ENCODE measurements at places on chromosomes 5 and 9.

DNA sequence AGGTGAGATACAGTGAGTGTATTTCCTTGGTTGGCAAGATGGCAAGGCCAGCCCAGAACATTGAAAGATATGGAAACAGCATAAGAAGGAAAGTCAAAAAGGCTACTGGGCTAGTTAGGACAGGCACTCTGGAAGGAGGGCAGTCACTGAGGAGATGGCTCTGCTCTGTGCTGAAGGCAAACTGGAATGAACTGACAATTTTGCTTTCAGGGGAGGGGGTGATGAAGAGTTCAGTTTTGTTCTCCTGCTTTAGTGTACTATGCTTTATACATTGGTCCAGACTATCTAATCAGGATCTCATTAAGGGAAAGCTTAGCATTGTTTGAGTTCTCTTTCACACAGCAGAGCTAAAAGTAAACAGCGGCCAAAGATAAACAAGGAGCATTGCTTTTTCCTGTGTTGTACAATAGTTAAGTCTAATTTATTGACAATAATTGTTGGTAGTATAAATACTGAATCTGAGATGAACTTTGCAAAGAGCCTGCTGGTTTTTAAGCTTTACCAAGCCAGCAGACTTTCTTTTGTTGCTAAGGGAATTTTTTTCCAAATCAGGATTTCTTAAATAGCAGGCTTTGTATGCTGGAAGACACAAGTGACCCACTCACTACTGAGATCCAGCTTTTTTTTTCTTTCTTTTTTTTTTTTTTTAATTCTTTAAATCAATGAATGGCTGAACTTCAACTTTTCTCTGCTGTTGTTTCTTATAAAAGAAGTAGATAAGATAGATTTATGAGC is 355.5 kb downstream of the ARRDC3 start:
- no peak for DNase-seq

DNA sequence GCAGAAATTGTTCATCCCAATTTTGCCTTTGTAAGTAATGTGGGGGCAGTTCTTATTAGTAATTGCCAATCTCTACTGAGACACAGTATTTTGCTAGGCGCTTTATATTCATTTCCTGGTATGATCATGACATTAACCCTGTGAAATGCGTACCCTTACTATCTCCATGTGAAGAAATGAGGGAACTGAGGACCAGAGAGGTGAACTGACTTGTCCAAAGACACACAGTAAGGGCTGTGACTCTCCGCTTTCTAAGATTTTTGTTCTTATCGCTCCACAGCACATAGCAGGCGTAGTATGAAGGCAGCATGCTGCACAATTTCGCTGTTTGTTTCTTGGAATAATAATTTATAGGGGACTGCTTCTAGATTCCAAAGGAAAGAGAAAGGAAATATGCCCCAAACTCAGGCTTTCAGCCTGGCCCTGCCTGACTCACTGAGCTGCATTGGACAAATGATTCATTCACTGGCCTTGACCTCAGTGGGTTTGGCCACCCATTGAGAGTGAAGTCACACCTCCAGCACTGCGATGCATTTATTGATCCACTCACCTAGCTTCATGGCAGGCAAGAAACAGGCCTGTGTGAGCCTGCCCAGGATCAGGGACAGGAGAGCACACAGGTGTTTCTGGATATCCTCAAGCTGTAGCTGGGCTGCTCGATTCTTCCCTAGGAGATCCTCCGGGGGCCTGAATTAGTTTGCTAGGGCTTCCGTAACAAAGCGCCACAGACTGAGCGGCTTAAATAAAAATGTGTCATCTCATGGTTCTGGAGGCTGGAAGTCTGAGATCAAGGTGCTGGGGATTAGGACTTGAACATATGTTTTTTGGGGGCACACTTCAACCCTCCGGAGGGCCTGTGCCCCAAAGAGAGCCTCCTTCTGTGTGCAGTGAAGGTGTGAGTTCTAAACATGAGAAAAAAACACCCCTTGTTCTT is 7.2 kb upstream of the DUSP1 start:
- no peak for DNase-seq

- no peak for DNase-seq
These were observed 9.0 kb downstream of the NRARP start for GRCh38 chr9:137293094-137293481.

DNA sequence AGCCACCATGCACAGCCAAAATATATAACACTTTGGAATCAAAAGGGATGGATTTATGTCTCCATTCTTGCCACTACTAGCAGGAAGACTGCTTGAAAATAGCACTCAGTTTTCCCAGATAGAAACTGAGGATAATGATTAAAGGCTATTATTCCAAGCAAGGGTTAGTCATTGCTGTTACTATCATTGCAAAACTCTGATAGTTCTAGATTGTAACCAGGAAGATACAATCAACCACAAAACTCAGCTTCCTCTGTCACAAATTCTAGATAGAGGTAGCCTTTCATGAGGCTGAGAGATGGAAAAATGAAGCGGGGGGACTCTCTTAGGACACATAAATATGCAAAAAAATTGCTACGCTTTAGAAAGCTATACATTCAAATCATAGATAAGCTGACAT is 3.1 kb downstream of the ANXA1 start:
- no peak for DNase-seq

- DNase-seq: no peak
These were observed 291.1 kb downstream of the MLLT3 start for GRCh38 chr9:20331095-20331685.

- DNase-seq: no peak
These were observed 7.5 kb upstream of the FST start for GRCh38 chr5:53472720-53473510.

DNA sequence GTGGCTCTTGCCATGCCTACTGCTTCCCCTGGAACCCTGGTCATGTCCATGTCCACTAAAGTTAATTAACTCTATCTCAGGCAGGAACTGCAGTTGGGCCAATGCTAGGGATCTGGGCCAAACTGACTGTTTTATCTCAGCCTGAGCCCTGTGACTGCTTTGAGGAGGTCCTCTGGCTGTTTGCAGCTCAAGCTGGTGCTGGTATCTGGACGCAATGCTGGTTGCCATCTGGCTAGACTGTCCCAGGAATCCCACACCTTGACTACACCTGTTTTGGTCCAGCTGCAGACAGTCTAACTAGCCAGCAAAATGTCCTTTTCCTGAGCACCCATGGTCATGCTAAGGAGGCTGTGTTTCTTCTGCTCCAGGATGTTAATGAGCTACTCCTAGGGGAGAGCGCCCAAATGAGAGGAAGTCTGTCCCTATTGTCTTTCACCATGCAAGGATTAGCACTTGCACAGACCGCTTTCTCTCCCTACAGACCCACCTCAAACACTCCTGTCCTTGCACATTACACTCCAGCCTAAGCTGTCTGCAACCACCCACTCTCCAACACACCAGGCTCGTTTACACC is 251.0 kb downstream of the SH3GL2 start:
- DNase-seq: no peak

DNA sequence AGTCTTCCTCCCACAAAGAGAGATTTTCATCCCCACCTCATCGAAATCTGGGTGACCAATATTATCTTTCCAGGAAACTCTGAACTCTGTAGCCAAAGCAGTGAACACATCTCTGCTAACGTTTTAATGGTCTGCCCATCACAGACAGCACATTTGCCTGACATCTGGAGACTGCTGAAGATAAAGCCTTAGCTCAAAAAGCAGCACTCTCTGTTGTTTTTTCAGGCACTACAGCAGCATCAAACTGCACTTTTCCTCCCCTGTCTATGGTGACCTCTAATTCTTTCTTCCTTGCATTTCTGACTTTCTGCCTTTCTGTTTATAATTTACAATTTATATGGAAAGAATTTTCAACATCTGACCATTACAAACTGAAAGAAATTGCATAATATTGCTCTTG is 66.8 kb downstream of the RAB3C start:
- no peak for DNase-seq

- DNase-seq: no peak
These were observed 1016.3 kb upstream of the SEMA6A start for GRCh38 chr5:117590944-117591343.
